ENCODE measurements at places on chromosomes 3 and 15.

GRCh38 chr15:48925714-48926223 lies 38.0 kb downstream of the SHC4 start:
- DNase-seq = peak; percentile 93

DNA sequence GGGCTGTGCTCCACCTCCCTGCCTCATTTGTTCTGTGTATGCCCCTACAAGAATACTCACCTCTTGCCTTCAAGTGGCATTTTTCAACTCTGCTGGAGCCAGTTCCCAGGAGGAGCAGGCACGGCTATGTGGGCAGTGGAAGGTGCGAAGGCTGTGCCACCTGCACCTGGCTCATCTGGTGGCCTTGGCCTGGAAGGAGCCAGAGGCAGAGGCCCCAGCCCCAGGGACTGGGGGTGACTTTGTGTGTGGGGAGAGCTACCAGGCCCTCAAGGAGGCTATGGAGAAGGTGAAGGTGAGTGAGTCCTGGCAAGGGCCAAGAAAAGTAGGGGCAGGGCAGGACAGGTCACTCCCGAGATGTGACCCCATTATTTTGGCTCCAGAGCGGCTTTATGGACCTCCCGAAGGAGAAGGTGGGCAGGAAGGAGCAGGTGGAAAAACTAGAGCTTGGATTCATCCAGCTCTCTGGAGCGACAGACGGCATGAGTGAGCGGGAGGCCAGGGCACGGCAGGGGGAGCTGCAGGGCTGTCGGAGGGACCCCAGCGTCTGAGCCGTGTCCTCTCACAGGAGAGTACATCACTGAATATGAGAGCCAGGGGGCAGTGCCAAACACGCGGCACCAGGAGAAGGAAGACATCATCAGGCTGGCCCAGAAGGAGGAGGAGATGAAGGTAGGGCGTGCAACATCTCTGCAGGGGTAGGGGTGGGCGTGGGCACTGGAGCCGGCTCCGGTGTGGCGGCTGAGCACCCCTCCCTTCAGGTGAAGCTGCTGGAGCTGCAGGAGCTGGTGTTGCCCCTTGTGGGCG lies 57.3 kb upstream of the UBE2Q2 start:
- peak; percentile 6 for DNase-seq

DNA sequence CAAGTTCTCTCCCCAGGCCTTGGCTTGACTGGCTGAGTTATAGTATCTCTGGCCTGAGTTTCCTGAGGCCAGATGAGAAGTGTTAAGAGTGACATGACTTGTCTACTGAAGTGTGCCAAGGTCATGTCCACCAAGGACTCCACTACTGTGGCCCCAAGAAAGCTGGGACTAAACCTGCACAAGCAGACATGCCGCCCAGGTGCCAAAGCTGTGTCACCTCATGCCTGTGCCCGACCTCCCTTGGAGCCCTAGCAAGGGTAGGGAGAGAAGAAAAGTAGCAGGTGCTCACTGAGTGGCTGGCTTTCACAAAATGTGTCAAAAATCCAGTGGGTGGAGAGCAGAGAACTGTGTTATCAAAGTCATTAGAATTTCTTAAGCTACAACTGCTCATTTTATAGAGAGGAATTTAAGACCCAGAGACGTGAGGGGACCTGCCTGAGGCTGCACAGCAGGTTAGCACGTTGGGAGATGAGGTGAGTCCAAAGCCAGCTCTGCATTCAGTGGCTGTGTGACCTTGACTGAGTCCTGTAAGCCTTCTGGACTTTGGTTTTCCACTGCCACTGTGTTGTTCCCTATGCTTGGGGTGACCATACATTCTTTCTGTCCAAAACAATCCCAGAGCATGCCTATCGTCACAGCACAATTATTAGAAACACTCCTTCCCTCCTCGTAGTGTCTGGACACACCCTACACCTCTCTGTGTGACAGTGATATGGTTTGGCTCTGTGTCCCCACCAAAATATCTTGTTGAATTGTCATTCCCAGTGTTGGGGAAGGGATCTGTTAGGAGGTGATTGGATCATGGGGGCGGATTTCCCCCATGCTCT lies 5.0 kb upstream of the LYSMD4 start:
- no peak for DNase-seq

DNA sequence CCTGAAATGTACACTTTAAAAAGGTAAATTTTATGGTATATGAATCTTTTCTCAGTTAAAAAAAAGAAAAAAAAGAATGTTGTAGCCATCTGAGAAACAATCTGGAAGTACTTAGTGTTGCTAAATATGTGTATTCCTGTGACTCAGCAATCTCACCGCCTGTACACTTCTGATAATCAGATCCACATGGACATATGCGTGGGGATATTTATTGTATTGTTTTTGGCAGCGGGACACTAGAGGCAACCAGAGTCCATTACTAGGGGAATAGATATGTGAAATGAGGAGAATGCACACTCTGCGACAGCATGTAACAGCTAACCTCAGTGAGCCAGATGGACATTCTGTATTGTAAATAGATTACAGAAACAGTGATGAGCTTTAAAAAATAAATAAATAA lies 65.4 kb downstream of the AQP9 start:
- peak; percentile 98 for DNase-seq

- DNase-seq = no peak
Observed at GRCh38 chr15:31084176-31084575, 17.3 kb downstream of the TRPM1 start.

GRCh38 chr15:44468709-44469385 lies 41.4 kb downstream of the CTDSPL2 start:
- DNase-seq = peak; percentile 70

DNA sequence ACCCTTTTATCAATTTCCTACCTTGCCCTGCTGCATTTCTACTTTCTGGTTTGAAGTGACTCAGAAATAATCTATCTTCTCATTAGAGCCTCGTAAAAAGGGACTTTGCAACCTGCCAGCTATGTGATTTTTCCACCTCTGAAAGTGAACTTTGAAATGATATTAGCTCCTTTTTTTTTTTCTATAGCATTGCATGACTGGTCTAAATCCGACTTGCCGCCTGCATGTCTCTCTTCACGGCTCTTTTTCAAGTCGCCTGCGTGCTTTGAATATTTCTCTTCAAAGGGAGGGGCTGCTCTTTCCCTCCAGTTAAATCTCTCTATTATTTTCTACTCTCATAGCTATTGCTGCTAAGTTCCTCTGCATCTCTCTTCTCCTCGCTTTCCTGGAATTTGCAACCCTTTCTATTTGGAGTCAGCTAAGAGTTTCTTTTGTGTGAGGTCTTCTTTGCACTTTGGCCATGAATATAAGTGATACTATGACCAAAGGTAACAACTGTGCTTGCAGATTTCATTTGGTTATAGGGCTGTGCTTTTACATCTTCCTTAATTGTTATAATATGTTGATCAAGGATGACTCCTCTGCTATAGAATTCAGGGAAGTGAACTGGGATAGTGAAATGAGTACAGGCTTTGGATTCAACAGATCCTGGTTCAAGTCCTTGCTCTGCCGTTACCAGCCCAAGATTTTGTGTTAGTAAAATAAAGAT lies 541.1 kb downstream of the AGBL1 start:
- no peak for DNase-seq

GRCh38 chr3:27134171-27134796 lies 234.9 kb downstream of the NEK10 start:
- DNase-seq = peak; percentile 53

DNA sequence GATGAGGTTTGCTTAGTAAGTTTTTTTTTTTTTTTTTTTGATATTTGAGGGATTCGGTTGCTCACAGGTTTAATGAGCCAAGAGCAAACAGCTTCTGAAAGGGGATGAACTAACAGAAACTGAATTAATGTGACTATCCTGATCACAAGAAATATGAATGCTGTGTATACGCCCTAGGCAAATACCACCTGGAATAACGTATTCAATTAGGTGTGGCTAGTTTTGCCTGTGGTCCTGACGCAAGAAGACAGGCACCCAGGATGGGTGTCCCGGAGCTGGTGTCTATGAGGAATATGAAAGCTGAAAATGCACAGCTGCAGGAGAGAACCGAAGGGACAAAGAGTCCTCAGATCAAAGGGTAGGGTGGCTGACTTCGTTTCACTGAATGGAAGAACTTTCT lies 14.6 kb downstream of the LSG1 start:
- no peak for DNase-seq

DNA sequence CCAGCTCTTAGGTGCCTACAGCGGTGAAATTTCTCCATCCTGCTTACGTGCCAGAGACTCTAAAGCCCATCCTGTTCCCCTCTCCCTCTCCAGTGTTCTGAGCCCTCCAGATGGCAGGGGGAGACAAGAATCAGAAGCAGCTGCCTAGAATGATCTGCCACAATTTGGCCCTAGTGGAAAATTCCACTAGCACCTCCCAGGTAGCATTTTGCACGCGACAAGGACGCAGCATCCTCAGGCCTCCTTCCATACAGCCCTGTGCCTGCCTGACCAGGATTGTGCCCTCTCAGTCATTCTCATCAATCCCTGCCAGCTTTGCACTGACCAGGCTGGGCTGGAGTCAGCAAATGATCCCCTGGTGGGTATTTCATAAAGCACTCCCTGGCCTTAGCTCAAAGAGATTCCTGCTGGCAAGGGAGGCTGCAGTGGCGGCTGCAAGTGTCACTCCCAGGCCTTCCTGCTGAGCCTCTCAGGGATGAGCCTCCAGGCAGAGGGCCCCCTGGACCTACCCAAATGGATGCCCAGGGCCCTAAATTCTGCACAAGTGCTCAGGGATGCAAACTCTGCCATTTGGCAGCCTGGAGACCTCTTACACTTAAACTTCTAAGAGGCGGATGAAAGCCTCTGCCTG lies 130.2 kb upstream of the ATP2B2 start:
- no peak for DNase-seq

- no peak for DNase-seq
Observed at GRCh38 chr3:4528819-4529600, 35.9 kb downstream of the ITPR1 start.

DNA sequence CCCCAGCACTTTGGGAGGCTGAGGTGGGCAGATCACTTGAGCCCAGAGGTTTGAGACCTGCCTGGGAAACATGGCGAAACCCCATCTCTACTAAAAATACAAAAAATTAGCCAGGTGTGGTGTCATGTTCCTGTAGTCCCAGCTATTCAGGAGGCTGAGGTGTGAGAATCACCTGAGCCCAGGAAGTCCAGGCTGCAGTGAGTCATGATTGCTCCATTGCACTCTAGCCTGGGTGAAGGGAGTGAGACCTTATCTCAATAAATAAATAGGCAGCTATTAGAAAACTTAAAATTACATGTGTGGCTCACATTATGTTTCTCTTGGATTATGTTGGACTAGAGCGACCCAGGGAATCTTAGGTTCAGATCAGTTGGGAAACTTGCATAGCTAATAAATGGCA lies 69.7 kb downstream of the RPLP1 start:
- no peak for DNase-seq

DNA sequence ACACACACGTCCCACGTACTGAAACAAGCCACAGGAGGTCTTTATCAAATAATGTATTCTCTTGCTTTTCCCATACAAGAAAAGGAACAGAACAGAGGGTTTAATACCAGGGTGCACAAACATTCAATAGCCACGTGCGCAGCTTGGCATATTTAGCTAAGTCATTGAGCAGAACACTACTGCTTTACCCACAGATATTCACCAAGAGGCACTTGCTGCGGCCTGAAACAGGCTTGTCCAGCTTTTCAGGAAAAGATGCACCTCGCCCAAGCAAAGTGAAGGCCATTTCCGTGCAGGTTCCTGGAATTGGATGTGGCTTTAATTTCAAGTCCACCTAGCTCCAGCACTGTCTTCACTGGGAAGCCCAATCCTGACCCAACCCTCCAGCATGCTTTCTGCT lies 17.6 kb downstream of the ZDHHC3 start:
- DNase-seq = no peak

GRCh38 chr3:171189394-171190080 lies 163.0 kb upstream of the SLC2A2 start:
- DNase-seq = no peak

- DNase-seq = no peak
Observed at GRCh38 chr3:17955411-17955810, 213.0 kb upstream of the TBC1D5 start.

DNA sequence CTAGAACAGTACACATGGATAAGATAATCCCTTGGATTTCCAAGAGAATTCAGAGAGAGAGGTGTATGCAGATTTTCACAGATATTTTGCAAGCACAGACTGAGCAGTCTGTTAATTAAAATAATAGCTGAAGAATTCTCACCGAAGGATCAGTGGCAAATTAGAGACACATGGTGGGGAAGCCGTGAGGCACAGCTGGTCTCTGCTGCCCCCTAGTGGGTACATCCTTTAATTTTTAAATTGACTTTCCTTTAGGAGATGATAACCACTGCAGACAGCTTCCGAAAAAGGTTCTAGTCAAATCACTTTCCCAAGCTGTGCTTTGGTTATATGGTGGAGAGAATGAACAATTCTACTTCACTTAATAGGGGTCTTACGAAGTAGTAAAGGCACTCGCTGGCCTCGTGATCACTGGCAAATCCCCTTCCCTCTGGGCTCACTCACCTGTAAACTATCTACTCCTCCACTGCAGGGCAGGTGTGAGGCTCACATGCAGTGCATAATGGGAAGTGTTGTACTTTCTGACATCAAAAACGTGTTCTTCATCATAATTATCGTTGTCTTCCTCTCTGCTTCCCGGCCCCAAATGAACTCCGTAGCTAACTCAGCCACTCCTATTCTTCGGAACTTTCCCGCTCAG lies 19.5 kb downstream of the MESD start:
- peak; percentile 55 for DNase-seq

DNA sequence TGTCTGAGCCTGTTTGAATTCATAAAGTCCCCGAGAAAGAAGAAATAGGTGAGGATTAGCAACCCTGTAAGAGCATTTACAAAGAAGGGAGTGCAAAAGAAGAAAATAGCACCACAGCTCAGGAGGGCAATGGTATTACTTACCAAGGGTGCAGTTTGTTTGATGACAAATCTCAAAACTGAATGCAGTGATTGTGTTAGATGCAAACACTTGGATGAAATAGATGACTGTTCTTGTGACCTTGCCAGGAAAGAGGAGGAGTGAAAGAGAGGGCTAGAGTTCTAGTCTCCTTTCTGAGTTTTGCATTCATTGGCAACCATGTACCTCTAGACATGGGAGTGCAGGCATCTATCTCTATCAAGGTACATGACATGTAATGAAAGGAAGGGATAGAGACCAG lies 1030.8 kb upstream of the CFAP20DC start:
- DNase-seq = no peak

GRCh38 chr3:117126946-117127546 lies 417.5 kb downstream of the TUSC7 start:
- DNase-seq = no peak

DNA sequence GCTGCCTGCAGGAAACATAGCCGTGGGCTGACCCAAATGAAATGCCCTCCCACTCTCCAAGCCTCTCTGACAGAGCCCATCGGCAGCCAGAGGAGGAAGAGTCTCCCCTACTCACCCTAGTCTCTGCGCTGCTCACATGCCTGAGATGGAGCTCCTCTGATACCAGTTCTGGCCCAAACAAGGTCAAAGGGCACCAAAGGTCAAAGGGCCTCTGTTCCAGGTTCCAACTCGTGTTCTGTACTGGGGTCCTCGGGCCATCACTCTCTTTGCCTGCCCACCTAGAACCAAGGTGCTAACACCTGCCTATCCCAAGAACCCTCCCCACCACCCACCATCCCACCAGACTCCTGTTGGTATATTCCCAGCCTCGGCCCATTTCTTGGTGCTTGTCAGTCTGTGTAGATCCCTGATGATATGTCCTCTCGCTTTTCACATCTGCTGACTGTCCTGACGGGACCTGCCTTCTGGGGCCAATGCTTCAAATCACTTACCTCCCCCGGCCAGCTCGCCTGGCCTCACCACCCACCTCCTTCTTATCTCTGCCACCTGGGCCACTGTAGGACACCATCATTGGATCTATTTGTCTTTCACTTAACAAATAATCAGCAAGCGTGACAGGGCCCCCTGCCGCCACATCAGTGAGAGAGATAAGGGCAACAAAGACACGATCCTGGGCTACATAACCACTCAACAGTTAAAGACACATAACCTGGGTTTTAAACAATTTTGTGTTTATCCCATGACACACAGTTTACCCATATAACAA lies 90.4 kb downstream of the SRGAP3 start:
- no peak for DNase-seq

- no peak for DNase-seq
Observed at GRCh38 chr3:117322866-117323265, 613.3 kb downstream of the TUSC7 start.
